NCI-H1417 (cell line): ENCODE measurements at places on chromosomes 13 and 19.

- no peak for DNase-seq
Observed at GRCh38 chr13:108126056-108126455, 89.3 kb downstream of the LIG4 start.

DNA sequence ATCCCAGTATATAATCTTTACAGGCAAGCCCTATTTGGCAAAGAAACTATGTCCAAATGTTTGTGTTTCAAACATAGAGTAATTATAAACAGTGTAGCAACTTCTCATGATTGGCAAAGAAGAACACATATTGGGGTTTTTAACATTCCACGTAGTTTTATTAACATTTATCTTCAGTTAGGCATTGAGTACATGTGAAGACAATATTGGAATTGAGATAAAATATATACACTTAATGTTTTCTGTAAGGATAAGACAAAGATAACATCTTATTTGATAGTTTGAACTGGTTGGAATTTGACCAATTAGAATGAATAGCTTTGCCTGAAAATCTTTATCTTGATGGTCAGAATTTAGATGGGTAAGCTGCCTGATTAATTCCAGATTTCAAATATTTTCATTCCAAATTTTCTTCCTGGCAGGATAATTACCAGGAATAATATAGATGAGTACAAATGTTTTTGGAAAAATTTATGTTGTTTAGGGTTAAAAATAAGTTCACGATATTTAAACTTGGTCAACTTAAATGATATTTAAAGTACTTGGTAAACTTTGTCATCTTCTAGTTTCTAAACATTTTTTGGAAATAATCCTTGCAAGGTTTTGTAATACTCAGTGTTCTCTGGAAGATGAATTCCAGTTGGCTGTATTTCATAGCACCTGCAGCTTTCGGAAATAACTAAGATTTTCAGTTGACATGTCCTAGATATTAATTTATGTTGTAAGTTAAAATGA is 536.5 kb upstream of the SPRY2 start:
- DNase-seq: no peak

DNA sequence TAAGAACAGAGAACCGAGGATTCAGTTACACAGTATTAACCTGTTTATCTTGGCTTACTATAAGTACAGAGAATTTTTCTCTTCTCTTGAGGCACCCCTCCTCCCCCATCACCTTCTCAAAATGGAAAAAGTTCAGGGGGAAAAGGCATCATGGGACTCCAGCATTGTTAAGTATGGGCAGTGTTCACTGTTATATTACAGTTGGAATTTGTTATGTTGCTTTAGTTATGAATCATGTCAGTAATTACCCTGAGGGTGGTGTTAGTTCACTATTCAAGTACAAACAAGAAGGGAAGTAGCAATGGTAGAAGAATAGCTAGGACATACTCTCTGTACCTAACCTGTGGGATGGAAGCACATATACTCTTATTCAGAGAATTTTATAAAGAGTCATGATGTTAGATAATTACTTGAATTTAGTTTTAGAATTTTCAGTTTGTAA is 12.0 kb downstream of the LPAR6 start:
- no peak for DNase-seq

DNA sequence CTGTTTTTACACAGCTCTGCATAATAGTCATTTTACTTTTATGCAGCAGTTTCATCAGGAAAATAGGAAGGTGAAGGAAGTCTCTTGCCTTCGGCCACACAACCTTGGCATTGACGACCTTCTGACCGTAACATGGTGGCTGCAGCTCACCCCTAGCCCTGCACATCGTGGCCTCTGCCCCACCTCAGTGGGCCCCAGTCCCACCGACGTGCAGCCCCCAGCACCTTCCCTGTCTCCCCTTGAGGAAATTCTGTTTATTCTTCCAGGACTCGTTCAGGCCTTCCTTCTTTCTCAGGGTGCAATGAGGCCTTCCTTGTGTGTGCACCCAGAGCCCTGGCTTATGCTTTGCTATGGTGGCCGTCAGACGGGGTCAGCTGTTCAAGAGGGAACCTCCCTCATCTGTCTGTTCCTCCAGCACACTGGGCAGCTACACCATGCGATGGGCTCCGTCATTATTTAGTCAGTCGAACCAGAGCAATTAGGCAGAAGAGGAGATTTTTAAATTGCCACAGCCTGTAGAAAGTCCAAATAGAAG is 33.3 kb downstream of the TMEM255B start:
- no peak for DNase-seq

DNA sequence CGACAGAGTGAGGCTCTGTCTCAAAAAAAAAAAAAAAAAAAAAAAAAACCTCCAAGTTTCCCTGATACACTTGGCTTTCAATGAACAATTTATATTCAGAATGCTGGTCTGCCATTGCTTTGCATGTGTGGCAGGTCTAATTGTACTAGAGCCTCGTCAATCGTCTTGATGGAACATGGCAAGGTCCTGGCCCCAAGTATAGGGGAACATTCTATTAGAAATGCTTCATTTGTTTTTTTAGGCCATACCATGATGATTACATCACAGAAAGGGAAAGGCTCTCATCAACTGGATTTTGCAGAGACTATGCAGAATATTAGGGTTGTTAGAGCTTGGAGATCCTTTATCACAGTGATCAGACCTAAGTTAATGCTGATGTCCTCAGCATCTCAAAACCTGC is 28.0 kb downstream of the SPRY2 start:
- no peak for DNase-seq

- peak; percentile 35 for DNase-seq
Observed at GRCh38 chr13:43787518-43787891, 733 bp upstream of the ENOX1 start.

DNA sequence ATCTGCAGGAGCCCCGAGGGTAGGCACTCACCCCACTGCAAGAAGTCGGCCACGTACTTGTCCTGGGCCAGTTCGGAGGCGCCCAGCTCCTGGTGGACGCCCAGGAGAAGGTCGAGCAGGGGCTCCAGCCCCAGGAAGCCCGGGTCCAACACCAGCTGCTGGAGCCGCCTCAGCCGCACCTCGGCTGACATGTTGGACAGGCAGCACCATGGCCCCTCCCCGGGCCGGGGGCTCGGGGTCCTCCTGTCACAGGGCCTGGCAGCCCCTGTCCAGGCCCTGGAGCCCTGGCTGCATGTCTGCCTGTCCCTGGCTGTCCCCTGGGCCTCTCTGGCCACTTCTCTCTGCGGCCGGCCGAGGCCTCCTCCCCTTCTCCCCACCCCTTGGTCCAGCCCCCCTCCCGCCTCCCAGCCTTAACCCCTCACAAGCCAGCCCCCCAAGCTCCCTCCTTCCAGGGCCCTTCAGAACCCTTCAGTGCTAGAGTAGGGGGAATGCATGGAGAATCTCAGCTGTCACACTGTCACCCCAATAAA is at the start of gene DMPK:
TSS of gene DMPK (minus strand) at position 329 of the 530 bp plus-strand sequence. CDS start at position 191, 138 bp downstream.
- peak; percentile 44 for DNase-seq

DNA sequence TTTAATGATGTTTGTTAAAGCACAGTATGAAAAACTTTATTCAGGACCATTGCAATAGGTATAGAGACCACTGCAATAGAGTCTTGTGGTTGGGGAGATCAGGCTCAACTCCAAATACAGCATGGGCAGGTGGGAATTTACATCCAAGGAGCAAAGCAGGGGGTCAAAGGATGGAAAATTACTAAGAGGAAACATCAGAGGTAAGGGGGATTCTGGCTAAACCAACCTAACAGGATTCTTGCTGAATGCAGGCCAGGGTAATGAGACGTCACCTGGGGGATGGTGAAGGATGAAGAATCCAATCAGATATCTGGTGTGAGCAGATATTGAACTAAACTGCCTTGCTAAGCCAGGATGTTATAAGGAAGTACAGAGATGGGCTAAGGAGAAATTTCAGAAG is 126.6 kb upstream of the MIR17HG start:
- no peak for DNase-seq

DNA sequence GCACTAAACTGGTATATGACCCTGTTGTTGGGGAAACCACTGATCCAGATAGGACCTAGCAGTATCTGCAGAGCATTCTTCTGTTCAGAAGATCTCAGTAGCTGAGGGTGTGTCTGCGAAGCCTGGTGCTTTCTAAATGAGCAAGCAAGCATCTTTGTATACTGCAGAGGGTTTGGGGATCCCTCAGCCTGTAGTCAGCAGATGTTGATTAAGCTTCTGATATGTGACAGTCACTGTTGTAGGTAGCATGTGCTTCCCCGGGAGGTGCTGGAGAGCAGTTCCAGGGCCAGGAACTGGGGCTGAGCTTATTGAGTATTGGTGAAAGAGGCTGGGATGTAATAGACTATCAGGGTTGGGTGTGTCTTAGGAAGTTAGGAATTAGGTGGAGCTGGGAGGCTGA is 1.5 kb downstream of the SCAF1 start:
- DNase-seq: no peak
